T-helper 1 cell (primary cell): ENCODE measurements at places on chromosomes 16 and 17.

- DNase-seq, result no peak
These were observed 410.2 kb upstream of the PSMD7 start for GRCh38 chr16:73886426-73886825.

DNA sequence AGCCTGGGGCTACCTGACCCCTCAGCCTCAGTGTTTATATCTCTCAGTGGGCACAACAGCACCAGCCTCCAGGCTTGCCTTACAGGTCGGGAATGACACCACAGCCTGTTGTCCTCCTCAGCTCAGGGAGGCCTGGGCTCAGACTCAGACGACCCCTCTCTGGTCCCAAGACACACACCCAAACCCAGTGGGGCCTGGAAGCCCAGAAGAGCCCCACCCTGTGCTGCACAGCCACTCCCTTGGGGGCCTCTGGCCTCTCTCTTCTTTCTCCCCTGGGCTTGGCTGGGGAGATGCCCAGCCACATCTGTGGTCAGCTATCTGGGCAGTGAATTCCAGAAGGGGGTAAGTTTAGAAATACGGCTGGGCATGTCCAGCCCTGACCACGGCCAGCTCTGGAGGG lies 2.4 kb downstream of the NATD1 start:
- no peak for DNase-seq

DNA sequence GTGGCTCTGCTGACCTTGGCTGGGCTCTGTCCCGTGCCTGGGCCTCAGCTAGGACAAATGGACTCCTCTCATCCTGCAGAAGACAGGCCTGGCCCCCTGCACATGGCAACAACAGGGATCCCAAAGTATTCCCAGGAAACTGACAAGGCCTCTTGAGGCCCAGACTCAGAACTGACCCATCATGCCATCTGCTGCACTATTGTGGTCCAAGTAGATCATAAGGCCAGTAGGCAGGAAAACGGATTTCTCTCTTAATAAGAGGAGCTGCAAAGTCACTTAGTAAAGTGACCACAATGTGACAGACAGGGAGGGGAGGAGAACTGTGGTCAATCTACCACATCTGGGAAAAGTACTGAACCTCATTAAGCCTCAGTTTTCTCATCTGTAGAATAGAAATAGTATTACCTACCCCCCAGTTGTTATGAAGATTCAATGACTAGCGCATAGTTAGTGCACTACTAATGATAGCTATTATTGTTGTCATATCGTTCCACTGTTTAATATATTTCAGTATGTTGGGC lies 62.1 kb upstream of the TNRC6A start:
- DNase-seq, result no peak

GRCh38 chr16:15057681-15058417 lies 2.0 kb upstream of the NTAN1 start:
- no peak for DNase-seq

DNA sequence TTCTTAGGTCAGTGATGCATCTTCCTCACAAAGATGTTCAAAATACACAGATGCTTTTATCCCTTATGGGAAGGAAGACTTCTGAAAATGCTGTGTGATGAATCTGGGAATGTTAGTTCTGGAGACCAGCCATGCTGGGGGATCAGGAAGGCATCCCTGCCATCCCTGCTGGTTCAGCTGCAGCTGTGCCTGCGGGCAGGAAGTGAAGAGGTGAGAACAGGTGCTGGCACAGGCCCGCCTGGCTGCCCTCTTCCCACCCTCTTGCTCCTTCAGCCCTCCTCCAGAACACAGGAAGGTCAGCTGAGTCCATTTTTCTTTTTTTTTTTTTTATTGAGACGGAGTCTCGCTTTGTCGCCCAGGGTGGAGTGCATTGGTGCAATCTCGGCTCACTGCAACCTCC lies 15.2 kb downstream of the RAB11FIP3 start:
- no peak for DNase-seq

GRCh38 chr17:45086865-45087503 lies 25.9 kb downstream of the NMT1 start:
- no peak for DNase-seq
